ENCODE measurements at places on chromosomes 6 and 20. TPM values are rescaled to one million over a fixed set of nuclear protein-coding genes. Genes with fewer than 3 reads are reported as not detected.

DNA sequence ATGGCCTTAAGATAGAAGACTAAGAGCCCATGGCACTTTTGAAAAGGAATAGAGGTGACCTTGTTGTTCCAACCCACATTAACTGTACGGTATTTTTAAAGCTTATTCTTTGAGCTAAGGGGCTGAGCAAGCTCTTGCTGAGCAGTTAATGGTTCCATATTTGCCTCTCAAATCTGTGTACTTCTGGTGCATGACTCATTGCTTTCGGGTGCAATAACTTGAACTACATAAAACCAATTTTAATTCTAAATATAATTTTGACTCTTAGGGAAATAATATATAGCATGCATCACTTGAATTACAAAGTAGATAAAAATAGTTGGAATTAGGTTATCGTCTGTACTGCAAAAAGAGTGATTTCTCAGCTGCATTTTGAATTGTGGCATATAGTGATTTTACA is 348.1 kb upstream of the CITED2 start:
- DNase-seq: peak; percentile 61
- no peak overlapping the region for H3K27ac ChIP-seq
- H3K4me3 ChIP-seq: no peak overlapping the region
- no peaks in the 10 kb centered on the region for H3K27me3 ChIP-seq
- peaks cover 16% of the 10 kb centered on the region for H3K4me1 ChIP-seq

HCRTR2 gene
- total RNA-seq: not detected

- no peak for DNase-seq
- H3K27ac ChIP-seq: no peak overlapping the region
- no peaks in the 10 kb centered on the region for H3K27me3 ChIP-seq
- H3K36me3 ChIP-seq: no peaks in the 10 kb centered on the region
- H3K4me3 ChIP-seq: no peak overlapping the region
These were observed 1.7 kb upstream of the AIG1 start for GRCh38 chr6:143058987-143059386.

DNA sequence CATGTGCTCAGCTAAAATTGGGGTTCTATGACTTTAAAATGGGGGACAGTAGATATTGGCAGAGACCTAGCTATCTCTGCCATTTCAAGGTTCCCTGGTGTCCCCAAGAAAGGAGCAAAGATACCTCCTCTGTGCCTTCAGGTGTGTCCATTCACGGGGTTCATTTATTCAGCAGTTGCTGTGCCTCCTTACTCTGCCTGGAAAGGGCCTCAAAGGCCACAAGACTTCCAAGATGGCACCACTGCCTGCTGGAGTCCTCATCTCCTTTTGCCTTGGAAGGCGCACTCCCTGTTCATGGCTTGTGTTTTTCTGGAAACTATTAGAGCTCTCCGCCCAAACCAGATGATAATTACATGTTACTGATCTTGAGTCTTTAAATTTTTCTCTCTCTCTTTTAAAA is 3.9 kb upstream of the ZBP1 start:
- H3K27ac ChIP-seq: no peak overlapping the region
- H3K4me3 ChIP-seq: no peak overlapping the region
- no peaks in the 10 kb centered on the region for H3K36me3 ChIP-seq
- DNase-seq: no peak
- no peaks in the 10 kb centered on the region for H3K27me3 ChIP-seq

GRCh38 chr6:5204376-5204775 is 56.4 kb downstream of the LYRM4 start:
- H3K27ac ChIP-seq: no peak overlapping the region
- H3K36me3 ChIP-seq: no peaks in the 10 kb centered on the region
- no peak overlapping the region for H3K4me3 ChIP-seq
- no peaks in the 10 kb centered on the region for H3K4me1 ChIP-seq
- no peaks in the 10 kb centered on the region for H3K27me3 ChIP-seq
- no peak for DNase-seq

DNA sequence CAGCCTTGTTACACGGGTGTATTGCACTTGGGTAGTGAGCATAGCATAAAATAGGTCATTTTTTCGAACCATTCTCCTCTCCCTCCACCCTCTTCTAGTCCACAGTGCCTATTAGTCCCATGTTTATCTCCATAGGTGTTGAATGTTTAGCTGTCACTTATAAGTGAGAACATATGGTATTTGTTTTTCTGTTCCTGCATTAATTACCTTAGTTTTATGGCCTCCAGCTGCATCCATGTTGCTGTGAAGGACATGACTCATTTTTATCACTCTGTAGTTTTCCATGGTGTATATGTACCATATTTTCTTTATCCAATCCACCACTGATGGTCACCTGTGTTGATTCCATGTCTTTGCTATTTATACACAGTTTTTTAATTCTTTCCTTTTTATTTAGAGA is 889.5 kb downstream of the EYS start:
- H3K27ac ChIP-seq: no peak overlapping the region
- no peak for DNase-seq
- no peaks in the 10 kb centered on the region for H3K27me3 ChIP-seq
- H3K36me3 ChIP-seq: no peaks in the 10 kb centered on the region
- H3K4me3 ChIP-seq: no peak overlapping the region

DNA sequence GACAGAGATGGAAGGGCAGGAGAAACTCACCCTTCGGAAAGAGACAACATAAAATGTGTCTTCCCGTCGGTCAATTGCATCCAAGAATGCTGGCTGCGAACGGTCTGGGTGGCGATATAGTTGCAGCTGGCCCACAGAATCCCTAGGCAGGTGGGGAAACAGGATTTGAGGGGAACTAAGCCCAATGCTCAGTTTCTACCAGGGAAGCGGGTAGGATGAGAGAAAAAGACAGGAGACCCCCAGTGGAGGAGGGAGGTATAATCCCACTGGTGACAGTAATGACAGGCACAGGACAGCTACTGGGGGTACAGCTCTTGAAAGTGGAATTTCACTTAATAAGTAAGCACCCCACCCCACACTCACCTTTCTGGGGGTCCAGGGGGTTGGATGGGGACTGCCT is 7.5 kb upstream of the TNXB start:
- H3K27ac ChIP-seq: no peak overlapping the region
- DNase-seq: peak; percentile 64
- H3K36me3 ChIP-seq: peaks cover 7% of the 10 kb centered on the region

DNAH8 gene
- not detected for total RNA-seq

Measured in Karpas-422 (cell line).